Spleen (tissue), 13 donors: ENCODE measurements at places on chromosomes 3 and 15. TPM values are rescaled to one million over a fixed set of nuclear protein-coding genes. Genes with fewer than 3 reads are reported as not detected.

PRR20G gene
- not detected for total RNA-seq

MOBP gene
- total RNA-seq: not detected

IMPG2 gene
- 0.23 TPM for total RNA-seq

GRCh38 chr15:25406846-25407245 lies 32.0 kb downstream of the UBE3A start:
- DNase-seq: no peak

DNA sequence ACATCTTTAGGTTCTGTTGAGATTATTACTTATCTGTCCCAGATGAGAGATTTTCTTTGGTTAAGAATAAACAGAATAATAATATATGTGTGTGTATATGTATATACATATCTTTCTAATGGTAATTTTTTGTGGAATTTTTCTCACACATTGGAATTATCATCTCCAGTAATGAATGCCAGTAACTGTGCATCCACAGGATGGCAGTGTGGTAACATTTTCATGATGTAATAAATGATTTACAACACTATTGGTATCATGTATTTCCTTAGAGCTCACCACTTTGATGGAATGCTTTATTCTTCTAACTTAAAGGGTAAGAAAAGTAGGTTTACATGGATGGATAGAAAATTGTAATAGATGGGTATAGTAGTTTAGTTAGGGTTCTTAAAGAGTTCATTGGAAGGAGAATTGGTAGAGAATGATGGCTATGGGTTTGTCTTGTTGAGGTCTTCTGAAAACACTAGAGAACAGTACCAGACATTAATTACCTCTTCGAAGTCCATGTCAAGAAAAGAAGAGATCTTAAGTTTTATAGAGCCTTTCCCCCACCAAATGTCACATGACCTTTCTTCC lies 78.1 kb downstream of the STT3B start:
- no peak for DNase-seq

CCR1 gene
- 94.5 TPM for total RNA-seq

IRAK2 gene
- 8.4 TPM for total RNA-seq

DNA sequence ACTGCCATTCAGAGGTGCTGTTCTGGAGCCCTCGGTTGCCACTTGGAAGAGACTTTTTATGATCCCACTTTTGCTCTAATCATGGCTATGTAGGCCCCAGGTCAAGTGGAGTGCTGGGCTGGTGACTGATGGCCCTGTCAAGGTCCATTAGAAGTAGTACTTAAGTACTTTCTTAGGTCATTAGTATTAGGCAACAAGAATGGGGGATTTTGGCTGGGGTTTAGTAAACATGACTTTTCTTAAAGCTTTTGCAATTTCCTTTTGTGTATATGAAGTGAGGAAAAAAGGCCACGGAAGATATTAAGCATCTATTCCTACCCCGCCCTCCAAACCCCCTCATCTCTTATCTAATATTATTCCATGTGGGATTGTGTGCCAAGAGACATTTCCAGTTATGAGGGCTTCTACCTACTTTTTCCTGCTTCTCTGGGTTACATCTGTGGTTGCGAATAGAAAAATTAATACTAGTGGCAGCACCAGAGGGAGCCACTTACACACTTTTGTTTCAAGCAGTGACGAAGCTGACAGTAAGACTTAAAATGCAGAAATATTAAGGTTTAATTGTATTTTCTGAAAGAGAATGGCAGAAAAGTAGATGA lies 13.9 kb downstream of the NLGN1 start:
- DNase-seq: no peak

CTXN2 gene
- not detected for total RNA-seq

GRCh38 chr3:66038726-66039589 lies at the start of gene MAGI1:
Gene MAGI1, minus strand, starts transcription at chr3:66038918. Its CDS starts 610 bp downstream, at chr3:66038308.
- DNase-seq: peak; percentile 83

GOLGA8T gene
- not detected for total RNA-seq

GRCh38 chr3:126389794-126390146 lies 4.9 kb upstream of the CFAP100 start:
- DNase-seq: no peak

PLS1 gene
- total RNA-seq: 1.2 TPM

GRCh38 chr15:69666921-69667811 lies 214.5 kb downstream of the RPLP1 start:
- DNase-seq: peak; percentile 86

GRCh38 chr15:36449084-36449661 lies 130.3 kb upstream of the CDIN1 start:
- DNase-seq: no peak

- DNase-seq: no peak
Observed at GRCh38 chr3:58742239-58742638, 75.7 kb upstream of the FAM3D start.

GRCh38 chr15:67707520-67708283 lies 117.6 kb upstream of the SKOR1 start:
- DNase-seq: no peak

DNA sequence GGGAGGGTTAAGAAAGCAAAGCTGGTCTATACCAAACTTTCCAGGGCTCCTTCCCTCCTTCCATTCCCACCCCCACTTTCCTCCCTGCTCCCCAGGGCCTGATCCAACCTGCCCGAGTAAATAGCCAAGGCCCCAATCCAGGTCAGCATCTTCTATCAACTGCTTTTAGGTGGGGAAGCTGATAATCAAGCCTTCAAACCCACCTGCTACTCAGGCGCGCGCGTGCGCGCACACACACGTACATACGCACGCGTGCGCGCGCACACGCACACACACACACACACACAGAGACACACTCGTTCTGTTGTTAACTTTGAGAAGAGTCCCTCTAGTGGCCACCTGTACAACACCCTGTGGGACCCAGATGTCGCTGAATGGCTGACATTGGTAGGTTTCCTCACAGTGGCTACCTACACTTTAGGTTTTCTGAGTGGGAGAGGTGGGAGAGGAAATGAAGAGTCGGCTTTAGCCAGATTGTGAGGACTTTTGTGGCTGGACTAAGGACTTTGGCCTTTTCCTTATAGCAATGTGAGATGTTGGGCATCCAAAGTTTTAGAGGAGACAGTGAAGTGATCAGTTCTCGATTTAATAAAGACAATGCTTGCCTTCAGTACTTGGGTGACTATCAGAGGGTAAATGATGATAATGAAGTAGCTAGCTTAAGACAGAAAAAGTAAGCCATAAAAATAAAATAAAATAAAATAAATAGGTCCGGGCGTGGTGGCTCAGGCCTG lies 179.9 kb upstream of the C2CD4B start:
- DNase-seq: peak; percentile 80

CCDC39 gene
- not detected for total RNA-seq

DNA sequence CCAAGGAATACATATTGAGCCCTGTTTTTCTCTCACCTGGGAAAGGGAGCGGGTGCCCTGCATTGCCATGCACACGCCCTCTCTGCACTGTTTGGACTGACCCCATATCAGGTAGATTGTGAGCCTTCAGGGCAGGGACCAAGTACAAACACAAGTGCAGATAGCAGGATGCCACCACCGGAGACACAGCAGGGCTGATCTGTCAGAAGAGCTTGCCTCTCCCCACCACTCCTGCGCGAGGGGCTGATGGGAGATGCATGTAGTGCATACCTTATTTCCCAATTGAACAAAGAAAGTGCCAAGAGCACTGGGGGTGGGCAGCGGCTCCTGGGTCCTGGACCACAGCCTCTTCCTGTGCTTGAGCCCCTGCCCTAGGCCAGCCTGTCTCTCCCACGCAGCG lies 9.0 kb upstream of the SLCO2A1 start:
- DNase-seq: no peak

DNA sequence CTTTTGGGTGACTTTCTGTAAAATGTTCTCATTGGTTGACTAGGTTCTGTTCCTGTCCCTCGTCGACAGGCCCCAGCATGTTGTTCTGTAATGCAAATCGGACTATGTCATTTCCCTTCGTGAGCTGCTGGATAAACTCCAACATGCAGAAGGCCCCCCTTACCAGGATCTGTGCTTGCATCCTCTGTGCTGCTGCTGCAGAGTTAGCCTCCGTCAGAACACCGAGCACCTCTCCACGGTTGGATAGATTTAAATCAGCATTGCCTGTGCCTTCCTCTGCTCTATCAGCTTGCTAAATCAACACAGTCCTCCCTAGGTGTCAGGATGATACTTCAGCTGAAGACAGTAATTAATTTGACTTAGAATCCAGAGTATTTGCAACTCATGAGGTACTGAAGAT lies 12.7 kb upstream of the MINDY4B start:
- DNase-seq: no peak

ZDHHC23 gene
- total RNA-seq: 9.4 TPM

DNA sequence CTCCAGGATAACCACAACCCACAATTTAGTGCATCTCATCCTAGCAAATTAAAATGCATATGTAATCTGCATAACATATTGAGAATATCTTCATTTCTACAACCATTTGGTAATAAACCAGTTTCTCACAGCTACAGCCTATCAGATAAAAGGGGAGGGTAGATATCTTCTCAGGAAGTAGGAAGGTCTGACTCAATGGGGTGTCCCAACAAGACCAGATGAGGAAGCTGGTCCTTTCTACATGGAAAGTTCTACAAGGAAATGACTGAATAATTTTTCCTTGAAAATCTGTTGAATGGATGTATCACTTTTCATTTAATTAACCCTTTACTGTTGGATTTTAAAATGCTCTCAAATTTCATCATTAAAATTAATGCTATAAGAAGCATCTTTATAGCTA lies 17.4 kb upstream of the TMPRSS7 start:
- DNase-seq: no peak

DNA sequence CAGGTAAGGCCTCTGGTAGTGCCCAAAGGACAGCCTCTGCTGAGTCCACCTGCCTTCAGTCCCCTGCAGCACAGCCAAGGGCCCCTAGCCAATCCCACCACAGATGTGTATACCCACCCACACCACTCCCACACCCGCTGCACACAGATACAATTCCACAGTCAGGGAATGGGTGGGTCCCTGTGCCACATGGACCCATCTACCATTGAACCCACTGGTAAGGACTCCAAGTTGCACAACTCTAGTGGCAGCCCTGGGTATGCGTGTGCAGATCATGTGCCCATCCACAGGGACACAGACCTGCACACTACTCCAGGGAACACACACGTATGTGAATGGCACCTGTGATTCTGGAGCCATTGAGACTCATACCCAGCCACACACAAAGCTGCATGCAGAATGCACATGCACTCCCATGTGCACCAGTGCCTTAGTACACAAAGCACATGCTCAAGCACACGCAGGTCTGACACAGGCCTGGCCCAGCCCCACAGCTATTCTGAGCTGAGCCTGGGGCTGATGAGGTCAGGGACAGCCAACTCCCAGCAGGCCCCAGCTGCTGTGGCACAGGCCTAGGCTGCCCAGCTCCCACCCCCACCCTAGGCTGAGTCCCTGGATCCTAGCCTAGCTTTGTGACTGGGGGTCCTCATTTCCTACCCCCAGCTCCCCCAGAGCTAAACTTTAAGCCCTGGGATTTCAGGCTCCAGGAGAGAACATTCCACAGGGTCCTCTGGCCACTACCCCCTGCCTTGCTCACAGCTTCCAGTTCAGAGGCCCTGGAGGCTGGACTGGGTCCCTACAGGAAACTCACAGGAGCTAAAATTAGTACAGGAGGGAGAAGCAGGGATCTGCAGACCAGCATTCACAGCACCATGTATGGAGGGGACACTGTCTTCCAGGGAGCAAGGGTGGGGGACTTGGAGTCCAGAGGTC lies 2.7 kb upstream of the ALS2CL start:
- no peak for DNase-seq

GRCh38 chr3:101527441-101527840 lies 14.4 kb upstream of the SENP7 start:
- no peak for DNase-seq

CHRNA3 gene
- total RNA-seq: not detected

GRCh38 chr3:83216919-83217594 lies 1455.6 kb upstream of the GBE1 start:
- DNase-seq: peak; percentile 63

- DNase-seq: no peak
Observed at GRCh38 chr15:33656168-33656567, 312.1 kb upstream of the CHRM5 start.

IQCF2 gene
- total RNA-seq: not detected

GRCh38 chr3:297585-297984 lies 101.0 kb downstream of the CHL1 start:
- no peak for DNase-seq

ACKR4 gene
- 2.6 TPM for total RNA-seq

GRCh38 chr3:13308380-13308801 lies 111.7 kb downstream of the NUP210 start:
- peak; percentile 66 for DNase-seq

DNA sequence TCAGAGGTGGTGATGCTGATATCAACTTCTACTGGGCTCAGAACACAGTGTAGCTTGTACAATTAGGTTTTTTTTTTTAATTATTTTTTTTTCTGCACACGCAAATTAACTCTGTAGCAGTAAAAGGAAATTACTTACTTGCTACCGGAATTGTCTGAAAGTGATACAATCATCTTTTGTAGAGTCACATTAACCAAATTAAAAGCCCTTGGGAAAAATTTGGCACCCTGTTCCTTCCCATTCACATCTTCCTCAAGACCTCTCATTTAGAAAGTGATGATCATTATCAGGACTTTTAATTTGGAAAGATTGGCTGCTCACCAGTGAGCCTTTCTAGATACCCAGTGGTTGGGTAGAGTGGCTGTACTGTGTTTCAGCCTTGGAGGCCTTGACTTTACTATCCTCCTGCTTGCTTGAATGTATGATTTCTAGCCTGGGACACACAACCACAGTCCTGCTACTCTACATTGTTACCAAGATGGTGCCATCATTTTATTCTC lies 158.3 kb downstream of the ECT2 start:
- DNase-seq: no peak

GRCh38 chr3:17195856-17196604 lies 311.3 kb downstream of the PLCL2 start:
- DNase-seq: no peak

- no peak for DNase-seq
Observed at GRCh38 chr15:88606070-88606794, 14.9 kb upstream of the AEN start.

PLA2G4D gene
- not detected for total RNA-seq

- DNase-seq: peak; percentile 61
Observed at GRCh38 chr3:123110282-123110975, 43.6 kb downstream of the PDIA5 start.

DAPK2 gene
- total RNA-seq: 18.4 TPM

DNA sequence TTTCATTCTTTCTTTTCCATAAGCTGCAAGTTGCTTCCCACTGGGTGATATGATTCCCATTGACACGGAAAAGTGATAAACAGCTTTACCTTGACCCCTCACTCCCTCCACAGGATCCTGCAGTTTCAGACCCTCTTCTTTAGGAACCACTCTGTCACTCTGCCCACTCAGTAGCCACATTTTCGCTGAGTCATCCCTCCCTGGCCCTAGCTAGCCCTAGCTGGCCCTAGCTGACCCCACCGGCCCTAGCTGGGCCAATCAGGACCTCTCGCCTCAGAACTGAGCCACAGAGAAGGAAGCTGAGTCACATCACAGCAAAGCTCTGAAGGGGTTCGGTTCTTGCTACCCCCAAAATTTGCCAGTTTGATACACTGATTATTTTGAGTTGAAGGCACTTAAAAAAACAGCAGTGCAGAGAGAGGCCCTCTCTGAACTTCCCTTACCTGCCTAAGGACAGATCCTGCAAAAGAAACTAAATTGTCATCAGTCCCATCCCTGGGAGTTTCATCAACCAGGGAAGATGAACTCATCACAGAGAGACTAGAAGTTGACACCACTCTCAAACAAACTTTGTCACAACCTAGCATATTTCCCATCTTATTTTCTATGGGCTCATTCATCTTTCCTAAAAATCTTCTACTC lies 233.5 kb upstream of the PROK2 start:
- DNase-seq: no peak

AQP9 gene
- total RNA-seq: 72.9 TPM

EIF1B gene
- 46.6 TPM for total RNA-seq
